ENCODE measurements at places on chromosomes 6 and 20.

- DNase-seq = no peak
Measured at GRCh38 chr20:10402938-10403608, 30.9 kb downstream of the MKKS start.

DNA sequence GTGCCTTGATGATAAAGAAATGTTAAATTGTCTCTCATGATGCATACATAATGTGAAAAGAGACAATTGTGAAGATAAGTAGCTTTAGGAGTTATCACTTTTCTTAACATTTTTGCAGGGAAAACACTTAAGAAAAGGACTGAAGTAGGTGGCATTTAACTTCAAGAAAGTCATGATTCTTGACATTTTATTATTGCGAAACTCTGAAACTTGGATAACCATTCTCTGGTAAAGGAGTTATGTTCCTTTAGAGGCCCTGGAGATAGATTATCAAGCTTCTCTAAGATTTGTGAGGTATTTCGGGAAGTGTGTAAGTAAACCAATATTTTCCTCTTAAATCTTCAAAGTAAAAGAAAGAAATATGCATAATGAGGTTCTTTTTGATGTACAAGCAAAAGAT, 38.5 kb downstream of the HTR1B start:
- DNase-seq = no peak

- no peak for DNase-seq
Measured at GRCh38 chr6:44650495-44650894, 263.0 kb downstream of the CDC5L start.

- no peak for DNase-seq
Measured at GRCh38 chr20:53061192-53062108, 89.3 kb downstream of the TSHZ2 start.

DNA sequence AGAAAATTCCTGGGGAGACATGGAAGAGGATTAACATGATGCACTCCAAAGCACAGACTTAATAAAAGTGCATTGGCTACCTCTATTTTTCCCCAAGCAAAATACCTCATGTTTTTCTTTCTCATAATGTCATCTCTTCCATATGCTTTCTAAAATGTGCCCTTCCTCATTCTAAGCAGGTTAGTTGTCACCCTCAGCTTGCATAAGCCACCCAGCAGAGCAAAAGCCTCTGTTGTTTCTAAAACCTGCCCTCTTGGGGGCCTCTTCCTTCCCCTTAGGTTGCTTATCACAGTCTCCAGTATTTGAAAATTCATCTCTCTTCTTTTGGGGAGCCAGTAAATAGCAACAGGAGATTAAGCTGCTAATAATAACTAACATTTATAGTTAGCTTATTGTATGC, 183.6 kb upstream of the FLRT3 start:
- DNase-seq = no peak

GRCh38 chr6:72425003-72425681, 196.7 kb upstream of the KCNQ5 start:
- no peak for DNase-seq

GRCh38 chr20:8356806-8357205, 224.7 kb downstream of the PLCB1 start:
- DNase-seq = no peak

DNA sequence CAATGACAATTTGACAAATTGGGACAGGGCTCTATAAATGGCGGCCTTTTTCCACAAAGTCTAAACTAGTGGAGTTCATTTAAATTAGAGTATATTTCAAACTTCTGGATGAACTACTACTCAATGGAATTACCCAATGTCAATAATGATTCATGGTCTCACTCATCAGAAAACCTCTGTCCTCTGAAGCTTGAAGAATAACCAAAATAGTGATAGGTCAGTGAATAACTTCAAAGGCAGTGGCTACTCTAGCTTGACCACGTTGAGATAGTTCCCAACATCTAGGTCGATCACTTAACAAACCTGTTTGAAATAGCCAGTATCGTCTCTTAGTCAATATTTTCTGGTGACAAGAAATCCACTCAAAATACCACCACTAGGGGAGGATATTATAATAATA, 197.6 kb downstream of the HDGFL1 start:
- no peak for DNase-seq

DNA sequence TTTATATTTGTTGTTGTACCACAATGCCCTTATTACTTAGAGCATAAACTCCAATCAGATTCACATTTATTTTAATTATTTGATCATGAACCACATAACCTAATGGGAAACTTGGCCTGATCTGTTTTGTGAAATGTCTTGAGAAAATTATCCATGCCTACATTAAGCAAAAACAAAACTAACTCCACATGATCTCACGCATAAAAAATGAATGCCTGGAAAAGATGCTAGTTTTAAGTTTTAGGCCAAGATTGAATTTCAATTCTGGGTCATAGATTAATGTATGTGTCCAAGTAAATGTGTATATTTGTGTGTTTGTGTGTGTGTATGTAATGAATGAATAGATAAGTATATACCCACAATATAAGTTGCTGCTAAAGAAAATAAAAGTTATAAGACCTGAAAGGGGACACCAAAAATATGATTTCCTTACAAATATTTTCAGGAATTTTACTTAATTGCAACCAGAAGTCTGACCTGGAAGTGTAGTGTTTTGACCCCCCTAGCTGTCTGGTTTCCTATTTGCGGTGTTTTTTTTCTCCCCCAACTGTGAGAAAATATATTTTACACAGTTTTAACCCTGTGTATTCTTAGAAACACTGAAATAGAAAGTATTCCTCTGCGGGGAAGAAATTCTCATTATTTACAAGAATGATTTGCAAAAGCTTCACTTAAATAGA, 97.2 kb downstream of the JAG1 start:
- no peak for DNase-seq

GRCh38 chr6:161233986-161234661, 39.7 kb downstream of the AGPAT4 start:
- no peak for DNase-seq

- peak; percentile 76 for DNase-seq
Measured at GRCh38 chr20:2688041-2688591, 4.5 kb upstream of the EBF4 start.

- DNase-seq = no peak
Measured at GRCh38 chr6:122930252-122931180, 65.5 kb upstream of the CLVS2 start.

- DNase-seq = no peak
Measured at GRCh38 chr20:50540620-50541605, 30.7 kb downstream of the PTPN1 start.

DNA sequence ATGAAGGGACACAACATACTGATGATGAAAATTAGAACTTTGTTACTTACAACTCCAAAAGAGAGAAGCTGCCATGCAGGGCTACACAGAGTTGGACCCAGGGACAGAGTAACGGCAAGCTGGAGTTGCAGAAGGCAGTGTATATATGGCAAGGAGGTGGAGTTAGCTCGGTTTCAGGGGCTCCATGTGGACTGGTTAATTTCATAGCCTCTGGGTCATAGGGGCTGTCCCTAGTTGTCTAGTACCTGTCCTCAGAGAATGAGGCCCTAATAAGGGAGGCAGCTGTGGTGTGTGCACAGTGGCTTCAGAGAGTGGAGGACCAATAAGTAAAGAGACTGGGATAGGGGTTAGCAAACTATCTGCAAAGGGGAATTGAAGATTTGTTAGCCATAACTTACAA, 7.9 kb upstream of the ZSCAN12 start:
- DNase-seq = no peak

DNA sequence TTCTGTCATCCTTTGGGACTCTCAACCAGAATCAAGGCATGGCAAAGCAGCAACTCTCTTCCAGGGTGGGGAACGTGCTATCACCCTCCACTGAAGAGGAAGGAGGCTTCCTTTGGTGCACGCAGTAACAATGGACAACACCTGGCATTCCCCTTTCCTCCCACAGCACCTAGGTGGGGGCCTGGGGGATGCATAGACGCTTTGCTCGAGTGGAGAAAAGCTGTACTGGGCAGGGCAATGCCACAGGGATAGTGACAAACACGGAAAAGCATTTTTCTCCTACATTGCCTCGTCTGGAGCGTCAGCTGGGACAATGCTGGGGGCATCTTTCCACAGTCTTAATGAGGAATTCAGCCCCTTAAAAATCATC, 82.9 kb downstream of the GMPR start:
- no peak for DNase-seq

Data from hematopoietic multipotent progenitor cell treated with erythropoietin and hydrocortisone succinate and interleukin-3 and kit ligand, for 8 days (in vitro differentiated cells).